ENCODE measurements at places on chromosomes 2 and 18.

- no peak for DNase-seq
These were observed 47.7 kb upstream of the EHBP1 start for GRCh38 chr2:62657783-62658182.

GRCh38 chr18:79566771-79567431 is 112.7 kb upstream of the CTDP1 start:
- DNase-seq = no peak

- DNase-seq = no peak
These were observed 41.8 kb downstream of the CYRIA start for GRCh38 chr2:16623564-16624435.

GRCh38 chr2:231720987-231721966 is 13.0 kb downstream of the PTMA start:
- DNase-seq = no peak

DNA sequence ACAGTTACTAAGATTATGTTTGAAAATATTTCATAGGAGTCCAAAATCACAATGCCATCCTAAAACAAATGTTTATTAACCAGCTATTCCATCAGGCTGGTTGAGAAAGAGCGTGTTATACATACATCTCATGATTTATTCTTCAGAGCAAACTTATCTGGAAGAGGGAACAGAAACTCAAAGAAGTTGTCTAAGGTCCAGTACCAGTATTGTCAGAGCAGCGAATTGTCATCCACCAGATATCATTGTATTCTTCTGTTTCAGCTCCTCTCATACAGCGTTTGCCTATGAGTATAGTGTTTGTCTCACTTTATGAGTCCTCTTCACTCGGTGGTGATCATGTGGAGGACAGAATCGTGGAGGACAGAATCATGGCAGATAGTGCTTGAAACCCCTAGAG is 238.2 kb downstream of the OSR1 start:
- no peak for DNase-seq

DNA sequence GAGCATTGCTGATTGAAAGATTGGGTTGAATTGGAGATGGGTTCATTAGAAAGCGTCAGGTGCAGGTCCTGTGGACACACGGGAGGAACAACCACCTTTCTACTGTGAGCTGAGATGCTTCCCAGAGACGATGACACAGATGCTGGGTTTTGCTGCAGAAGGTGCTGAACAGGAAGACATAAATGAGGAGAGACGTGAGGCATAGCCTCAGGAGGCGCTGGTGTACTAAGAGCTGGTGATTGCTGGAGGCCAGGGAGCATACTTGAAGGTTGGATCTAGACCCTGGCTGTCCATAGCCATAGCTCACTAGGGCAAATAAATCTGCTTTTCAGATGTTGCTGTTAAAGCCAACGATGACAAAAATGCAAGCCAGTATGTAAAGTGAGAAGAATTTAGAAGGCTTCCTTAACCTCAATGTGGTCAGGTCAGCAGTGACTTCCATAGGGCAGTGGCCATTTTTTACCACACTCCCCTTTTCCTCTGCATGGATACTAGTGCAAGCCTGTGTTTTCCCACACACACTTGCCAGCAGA is 153.7 kb downstream of the SOX11 start:
- no peak for DNase-seq

DNA sequence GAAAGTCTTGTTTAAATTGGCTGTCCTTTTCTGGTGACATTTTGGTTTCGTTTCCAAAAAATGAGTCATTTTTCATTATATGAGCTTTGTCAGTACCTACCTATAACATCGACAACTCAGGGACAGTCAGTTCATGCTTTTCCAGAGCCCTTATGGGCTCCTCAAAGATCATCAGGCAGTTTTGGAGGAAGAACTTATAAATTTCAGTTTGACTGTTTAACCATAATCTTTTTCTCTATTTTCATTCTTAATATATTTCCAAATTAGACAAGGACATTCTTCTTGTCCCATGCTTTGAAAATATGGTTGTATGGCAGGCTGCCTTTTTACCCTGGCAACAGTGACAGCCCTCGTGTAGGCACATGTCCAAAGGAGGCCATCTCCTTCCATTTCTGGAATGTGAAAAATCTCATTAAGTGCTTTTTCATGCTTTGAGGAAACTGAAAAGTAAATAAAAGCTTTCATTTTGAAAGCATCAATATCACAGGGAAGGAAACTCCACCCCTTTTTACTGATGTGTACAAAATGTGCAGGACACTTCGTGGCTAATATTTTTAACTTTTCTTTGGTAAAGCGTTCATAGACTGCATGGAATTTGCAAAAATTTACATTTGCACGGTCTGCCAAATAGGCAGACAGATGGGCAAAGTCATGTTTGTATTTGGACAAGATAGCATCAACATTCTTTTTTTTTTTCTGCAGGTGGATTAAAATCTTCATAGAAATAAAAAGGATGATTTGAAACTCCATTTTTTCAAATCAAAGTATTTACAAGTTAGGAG is 7.2 kb upstream of the PROC start:
- DNase-seq = peak; percentile 28

DNA sequence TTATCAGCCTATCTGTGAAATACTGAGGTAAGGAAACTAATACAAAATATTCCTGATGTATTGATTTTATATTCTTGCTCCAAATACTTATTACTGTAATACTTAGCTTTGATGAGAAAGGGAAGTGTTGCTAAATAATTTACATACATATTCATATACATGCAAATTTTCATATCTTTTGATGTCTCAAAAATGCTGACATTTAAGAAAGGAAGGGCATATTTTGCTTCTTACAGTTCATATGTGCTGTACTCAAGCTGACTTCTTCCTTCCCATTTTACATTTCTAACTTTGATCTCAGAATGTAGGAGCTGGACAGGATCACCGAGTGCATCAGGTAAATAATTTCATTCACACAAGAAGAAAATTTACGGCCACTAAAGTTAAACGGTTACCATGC is 399.2 kb upstream of the VWC2L start:
- DNase-seq = no peak

DNA sequence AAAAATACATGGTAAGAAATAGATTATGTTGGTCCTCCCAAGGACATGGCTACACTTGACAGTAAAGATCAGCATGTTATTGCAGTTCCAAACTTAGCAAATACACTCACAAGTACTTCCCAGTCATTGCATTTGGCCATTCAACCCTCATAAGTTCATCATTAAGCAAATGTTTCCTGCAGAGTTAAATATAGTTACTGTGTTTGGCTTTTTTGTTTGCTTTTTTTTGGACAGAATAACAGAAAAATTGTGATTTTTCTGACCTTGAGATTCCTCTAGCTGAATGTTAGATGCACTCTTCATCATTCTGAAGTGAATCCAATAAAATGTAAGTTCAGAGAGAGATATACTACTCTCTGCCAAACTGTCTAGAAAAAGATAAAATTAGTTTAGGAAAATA is 295.3 kb downstream of the GPD2 start:
- DNase-seq = no peak

DNA sequence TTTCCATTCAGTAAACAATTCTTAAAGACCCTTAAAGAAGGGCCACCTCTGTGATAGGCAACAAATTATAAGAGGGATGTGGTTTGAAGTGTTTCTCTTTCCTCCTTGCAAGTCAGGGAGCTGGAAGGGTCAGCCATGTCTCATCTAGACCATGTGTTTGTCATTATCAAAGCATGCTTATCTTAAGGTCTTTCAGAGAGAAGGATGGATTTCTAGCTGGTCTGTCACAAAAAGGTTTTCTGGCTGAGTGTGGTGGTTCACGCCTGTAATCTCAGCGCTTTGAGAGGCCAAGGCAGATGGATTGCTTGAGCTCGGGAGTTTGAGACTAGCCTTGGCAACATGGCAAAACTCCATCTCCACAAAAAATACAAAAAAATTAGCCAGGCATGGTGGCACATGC is 59.2 kb upstream of the PEX13 start:
- no peak for DNase-seq

DNA sequence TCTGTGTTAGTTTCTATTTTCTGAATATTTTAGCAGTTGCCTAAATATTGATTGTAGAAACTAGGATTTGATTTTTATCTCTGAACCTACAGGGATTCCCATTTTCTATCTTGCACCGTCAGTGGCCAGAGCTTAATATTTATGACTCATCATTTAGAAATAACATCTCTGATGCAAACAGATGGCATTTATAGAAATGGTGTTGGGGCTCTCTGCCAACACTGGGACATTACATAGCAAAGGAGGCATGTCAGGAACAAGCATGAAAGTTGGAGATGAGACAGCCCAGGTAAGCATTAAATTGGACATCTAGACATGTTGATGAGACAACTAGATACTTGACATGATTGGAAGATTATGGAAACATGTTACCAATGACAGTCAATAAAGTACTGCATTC is 165.3 kb upstream of the SYT4 start:
- no peak for DNase-seq

GRCh38 chr2:5520463-5520972 is 171.7 kb upstream of the SOX11 start:
- no peak for DNase-seq

DNA sequence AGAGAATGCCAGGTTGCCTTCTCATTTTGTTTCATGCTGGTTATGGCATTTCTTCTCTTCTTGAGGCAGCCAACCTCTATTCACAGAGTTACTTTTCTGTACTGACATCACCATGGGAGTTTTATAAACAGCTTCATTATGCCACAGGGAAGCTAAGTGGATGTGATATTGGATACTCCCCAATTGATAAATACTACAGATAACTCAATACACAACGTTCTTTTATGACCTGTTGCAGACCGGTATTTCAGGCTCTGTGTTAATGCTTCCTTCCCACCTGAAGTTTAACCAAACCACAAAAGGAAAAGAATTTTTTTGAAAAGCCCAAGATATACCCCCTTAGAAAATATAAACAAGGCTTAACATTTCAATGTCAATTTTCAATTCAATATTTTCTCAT is 258.3 kb upstream of the SOX11 start:
- DNase-seq = no peak

GRCh38 chr2:173357346-173357745 is 2.7 kb downstream of the CDCA7 start:
- no peak for DNase-seq

GRCh38 chr2:119649364-119649917 is 29.6 kb upstream of the TMEM177 start:
- DNase-seq = no peak

DNA sequence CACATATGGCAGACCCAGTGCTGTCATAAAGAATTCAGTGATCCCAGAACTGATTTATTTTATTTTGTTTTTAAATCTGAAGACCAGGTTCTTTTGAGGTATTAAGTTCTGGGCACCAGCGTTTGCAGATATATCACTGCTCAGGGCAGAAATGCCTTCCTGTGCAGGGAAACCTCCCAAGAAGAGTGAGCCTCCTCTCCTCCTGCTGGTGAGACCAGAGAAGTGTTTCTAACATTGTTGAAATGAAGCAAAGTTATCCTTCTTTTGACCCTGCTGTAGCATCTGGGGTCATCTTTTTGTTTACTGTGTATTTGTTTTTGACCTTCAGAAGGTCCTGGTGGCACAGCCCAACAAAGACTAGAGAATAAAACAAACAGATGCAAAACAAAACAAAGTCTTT is 94.0 kb downstream of the AQP4 start:
- DNase-seq = no peak

DNA sequence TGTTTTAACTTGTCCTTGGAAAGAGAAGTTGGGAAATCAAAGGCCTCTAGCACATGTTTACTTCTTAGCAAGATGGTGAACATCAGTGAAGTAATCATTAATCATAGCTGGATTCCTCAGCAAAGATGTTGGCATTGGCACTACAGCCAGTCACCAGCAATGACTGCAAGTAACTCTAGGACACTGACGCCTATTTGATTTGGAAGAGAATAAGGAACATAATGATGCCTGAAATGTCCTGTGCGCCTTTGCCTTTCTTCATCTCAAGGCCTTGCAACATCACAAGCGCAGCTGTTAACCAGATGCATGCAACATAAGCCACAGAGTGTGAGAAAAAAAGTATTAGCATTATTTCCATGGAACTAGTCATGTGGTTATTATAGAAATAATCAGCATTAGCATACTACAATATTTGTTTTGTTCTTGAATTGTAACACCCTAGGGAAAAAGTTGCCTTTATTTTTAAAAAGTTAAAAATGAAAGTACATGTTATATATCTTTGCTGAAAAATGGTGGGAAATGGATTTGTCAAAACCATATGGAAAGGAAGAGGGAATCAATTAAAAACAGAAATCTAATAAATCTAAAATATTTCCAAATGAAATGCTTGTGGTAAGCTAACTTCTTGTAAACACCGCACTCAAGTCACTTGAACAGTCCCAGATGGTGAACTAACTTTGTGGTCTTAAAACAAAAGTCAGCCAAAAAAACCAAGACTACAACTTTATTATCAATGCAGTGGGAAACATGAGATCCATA is 55.6 kb downstream of the THADA start:
- DNase-seq = no peak

DNA sequence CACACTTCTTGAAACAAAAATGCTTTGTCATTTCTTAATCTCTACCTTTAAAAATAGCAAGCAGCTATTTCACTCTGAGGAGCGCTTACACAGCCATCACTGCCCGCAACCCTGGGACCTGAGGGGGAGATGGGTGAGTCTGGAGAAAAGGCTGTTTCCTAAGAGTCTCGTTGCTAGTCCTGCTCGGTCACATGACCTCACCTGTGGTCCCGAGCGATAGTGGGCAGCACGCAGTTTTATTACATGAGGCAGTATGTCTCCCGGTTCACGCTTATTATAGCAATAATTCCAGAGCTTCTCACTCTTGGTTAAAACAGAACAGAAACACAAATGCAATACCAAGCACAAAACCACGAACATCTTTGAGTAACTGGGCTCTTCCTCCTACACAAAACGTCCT is 105.3 kb downstream of the ZNF516 start:
- no peak for DNase-seq

- DNase-seq = no peak
These were observed 104.2 kb upstream of the RND3 start for GRCh38 chr2:150591496-150592285.
